GM12892 (cell line): ENCODE measurements at places on chromosomes 2 and 18.

DNA sequence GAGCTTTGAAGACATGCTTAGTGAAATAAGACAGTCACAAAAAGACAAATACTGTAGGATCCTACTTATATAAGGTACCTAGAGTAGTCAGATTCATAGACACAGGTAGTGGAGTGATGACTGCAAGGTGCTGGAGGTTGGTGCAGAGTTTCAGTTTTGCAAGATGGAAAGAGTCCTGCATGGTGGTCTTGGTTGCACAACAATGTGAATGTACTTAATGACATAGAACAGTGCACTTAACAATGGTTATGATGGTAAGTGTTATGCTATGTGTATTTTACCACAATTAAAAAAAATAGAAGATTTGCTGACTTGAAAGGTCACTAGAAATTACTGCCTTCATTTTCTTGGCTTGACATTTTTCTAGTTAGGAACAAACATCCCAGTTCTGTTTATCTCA, 9.5 kb downstream of the CERS6 start:
- no peak for DNase-seq

- no peak for DNase-seq
Observed at GRCh38 chr2:15226661-15227060, 334.5 kb downstream of the NBAS start.

- DNase-seq, result no peak
Observed at GRCh38 chr2:204517154-204517553, 28.1 kb upstream of the PARD3B start.

DNA sequence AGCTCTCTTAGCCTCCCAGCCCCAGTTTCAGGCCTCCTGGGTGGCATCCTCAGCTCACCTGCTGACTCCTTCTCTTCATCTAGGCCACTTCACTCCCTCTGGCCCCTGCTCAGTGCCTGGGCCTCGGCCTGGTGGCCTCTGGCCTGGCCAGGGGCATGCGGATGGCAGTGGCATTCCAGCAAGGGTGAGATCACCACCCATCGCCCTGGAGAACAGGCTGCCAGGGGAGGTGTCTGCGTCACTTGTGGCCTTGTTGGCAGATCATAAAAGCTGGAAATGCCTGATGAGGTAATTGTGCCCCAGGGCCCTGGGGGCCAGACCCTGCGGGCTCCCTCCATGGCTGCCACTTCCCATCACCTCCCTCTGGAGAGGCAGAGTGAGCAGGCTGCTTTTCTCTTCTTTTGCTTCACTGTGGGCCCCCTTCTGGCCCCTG, 72.5 kb upstream of the SMAD2 start:
- no peak for DNase-seq

- DNase-seq, result no peak
Observed at GRCh38 chr18:49473721-49474120, 13.3 kb upstream of the DYM start.

GRCh38 chr2:181005809-181006208, 25.4 kb downstream of the UBE2E3 start:
- DNase-seq, result no peak

DNA sequence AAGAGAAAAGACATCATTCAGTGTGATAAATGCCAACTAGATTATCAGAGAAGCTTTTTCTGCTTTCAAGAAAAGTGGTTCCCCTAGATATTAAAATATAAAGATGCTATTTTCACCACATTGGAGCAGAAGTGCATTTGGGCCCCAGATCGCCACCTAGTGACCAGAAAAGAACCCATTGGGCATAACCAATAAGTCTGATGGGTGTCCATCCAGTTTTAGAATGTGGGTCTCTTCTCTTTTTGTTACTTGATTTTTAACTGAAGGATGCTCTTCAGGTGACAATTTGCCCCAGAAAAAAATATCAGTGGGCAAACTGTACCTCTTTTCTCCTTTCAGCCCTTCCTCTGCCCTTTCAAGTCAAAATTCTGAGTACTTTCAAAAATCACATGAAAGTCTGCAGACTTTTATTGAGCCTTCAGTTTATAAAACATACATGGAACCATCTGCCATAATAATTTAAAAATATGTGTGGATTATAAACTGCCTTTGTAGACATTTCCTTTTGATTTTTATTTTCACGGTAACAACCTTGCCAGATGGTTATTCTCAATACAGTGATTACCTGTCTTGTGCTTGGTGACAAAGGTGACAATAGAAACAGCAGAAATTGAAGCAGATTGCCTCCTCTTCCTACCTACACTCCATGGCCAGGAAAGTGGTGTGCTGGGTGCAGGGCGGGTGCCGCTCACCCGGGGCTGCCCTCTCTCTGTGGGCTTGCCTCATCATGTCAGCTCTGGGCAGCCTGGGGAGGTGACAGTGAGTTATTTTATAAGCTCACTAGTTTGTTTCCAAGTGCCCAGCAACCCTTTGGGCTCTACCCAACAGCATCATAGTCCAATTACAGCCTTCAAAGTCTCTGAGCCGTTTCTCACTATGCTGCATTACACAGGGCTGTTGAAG, 124.5 kb downstream of the DCDC2C start:
- DNase-seq, result no peak

GRCh38 chr18:77058290-77058835, 74.2 kb downstream of the MBP start:
- DNase-seq, result no peak

- no peak for DNase-seq
Observed at GRCh38 chr2:70753902-70754301, 14.1 kb downstream of the ADD2 start.

GRCh38 chr18:46736135-46736534, 20.7 kb downstream of the ST8SIA5 start:
- DNase-seq, result no peak

GRCh38 chr2:46470114-46470628, 9.2 kb upstream of the TMEM247 start:
- no peak for DNase-seq

DNA sequence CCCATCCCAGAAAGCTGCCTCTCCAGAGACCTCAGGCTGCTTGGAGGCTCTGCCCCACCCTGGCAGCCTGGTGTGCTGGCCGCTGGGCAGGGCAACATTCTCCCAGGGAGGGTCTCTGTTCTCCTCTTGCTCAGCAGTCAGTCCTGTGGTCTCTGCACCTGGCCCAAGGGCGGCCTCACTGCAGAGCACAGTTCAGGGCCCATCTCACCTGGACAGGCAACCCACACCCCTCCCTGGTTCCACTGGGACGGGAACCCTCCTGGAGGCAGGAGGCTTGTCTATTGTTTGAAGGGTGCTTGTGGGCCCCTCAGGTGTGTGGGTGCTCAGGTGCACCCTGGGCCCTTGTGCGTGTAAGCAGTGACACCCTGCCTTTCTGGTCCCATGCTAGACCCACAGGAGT, 67.2 kb upstream of the OTOS start:
- no peak for DNase-seq

DNA sequence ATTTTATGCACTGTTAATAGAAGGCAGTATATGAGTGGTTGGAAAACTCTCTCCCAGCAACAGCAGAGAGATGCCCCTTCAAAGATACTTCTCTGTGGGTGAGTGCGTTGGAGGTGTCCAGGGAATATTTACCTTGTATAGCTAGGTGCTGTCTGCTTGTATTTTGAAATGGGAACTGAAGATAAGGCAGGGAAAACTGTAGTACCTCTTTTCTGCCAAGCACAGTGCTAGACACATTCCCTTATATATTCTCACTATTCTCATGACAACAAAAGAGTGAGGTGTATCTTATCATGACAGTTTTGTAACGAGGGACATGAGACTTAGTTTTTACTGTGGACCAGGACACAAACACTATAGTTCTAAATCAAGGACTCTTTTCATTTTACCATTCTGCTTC, 2.1 kb downstream of the TTC39C start:
- DNase-seq, result no peak

DNA sequence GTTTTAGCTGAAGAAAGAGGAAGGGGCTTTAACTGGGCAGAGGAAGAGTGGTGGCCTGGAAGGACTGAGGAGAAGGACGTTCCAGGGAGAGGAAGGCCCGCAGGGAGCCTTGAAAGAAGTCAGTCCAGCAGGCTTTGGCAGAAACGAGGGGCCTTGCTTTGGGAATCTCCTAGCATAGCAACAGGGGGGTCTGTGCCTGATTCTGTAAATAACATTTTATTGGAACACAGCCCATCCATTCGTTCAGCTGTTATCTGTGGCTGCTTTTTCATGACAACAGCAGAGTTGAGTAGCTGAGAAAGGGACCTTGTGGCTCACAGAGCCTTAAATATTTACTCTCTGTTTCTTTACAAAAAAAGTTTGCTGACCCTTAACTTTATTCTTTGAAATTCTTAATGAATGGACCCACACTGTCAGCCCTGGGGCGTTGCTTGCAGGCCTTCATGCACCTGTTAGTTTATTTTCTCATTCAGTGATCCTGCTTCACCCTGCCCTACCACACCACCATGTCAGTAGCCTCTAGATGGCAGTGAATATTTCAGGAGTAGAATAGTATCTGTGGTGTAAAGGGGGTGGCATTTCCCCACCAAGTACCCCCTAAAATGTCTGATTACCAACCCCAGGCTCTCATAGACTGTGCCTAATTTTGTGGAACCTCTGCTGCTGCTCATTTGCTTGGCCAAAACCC, 61.0 kb downstream of the MGAT5 start:
- no peak for DNase-seq

DNA sequence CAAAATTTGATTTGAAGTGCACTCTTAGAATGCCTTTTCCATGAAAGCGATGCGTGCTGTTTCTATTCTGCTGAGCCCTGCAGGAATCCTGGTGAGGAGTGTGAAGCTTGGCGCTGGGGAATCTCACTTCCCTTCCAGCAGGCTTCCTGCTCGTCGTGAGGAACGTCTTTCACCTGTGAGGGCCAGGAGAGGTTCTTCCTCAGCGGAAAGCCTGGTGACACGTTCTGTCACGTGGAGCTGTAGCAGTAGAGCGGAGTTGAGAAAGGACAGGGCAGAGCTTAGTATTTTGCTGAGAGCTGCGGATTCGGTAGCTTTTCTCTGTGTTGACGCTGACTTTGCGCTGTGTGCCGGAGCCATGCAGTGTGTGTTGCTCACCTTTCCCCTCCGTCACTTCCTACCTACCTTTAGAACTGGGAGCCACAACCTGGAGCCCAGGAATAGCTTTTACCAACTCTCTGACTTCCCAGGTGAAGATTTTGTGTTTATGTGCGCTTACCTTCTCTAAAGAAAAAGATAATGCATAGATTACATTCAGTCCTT, 294.8 kb downstream of the PTGR3 start:
- DNase-seq, result no peak

DNA sequence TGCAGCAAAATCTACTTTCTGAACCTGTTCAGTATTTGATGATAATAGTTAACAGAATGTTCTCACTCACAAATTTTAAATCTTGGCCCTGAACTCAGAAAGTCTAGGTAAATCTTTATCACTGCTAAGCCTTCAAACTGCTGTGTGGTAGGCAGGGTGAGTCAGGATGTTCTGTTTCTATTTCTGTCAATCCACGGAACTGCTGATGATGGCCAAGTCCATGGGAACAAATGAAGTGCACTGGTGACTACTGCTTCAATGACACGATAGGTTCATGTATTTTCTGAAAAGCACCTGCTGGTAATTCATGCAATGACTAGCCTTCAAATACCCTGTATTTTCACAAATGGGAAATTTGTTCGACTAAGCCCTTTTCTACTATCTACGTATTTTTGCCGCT, 14.2 kb downstream of the NIFK start:
- DNase-seq, result no peak

DNA sequence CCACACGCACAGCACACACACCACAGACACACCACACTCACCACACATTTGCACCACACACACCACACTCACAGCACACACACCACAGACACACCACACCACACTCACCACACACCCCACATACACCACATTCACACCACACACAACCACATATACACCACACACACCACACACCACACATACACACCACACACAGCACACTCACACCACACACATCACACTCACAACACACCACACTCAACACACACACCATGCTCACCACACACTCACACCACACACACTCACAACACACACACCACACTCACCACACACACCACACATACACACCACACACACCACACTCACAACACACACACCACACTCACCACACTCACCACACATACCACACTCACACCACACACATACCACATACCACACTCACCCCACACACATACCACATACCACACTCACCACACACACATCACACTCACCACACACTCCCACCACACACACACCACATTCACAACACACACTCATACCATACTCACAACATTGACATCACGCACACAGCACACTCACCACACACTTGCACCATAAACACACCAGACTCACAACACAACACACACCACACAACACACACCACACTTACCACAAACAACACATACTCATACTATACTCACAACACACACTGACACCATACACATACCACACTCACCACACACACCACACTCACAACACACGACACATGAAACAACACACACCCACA, 60.0 kb downstream of the SDC1 start:
- DNase-seq, result no peak

DNA sequence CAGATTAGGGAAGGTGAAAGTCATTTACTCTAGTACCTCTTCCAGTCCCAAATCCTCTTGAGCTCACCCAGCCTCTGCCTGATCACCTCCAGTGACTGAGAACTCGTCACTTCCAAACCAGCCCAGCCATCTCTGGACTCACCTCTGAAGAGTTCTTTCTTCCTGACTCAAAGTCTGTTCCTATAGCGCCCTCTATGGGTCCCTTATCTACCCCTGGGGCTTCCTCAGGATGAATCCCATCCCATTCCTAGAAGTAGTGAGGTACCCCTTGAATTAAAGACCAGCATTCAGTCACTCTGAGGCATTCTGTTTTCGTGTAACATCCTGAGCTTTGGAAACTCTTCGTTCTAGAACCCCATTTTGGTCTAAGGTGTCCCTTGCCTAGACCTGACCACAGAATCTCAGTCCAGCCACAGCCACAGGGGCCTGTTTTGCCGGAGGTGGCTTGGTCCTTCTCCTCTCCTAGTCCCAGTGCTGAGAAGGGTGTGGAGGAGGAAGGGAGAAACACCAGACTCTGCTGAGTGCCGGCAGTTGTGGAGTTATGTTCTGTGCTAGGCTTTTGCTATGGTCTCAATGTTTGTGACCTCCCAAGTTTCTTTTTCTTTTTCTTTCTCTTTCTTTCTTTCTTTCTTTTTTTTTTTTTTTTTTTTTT, 32.7 kb downstream of the SIX3 start:
- no peak for DNase-seq

DNA sequence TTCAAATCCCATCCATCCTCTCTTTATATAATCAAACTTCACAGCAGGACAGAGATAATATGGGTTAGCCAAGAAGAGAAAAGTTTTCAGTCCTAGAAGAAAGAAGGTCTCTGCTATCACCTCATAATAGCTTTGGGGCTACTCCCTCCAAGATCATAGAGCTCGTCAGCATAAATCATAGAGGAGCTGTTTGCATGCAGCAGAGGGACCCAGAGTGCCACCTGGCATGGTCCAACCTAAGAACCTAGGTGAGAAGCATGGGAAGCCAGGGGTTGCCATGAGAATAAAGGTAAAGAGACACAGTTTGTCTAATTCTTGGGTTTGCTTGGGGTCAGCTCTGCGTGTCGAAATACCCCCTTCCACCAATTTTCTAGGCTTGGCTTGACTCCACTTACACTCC, 87.1 kb upstream of the CYP1B1 start:
- no peak for DNase-seq

GRCh38 chr2:29700560-29700959, 220.8 kb downstream of the ALK start:
- no peak for DNase-seq
